GM12892 (cell line): ENCODE measurements at places on chromosomes 6 and 20.

- peak; percentile 42 for DNase-seq
These were observed 652 bp downstream of the BMP6 start for GRCh38 chr6:7726416-7727085.

- no peak for DNase-seq
These were observed 107.0 kb downstream of the SYNDIG1 start for GRCh38 chr20:24576447-24576846.

DNA sequence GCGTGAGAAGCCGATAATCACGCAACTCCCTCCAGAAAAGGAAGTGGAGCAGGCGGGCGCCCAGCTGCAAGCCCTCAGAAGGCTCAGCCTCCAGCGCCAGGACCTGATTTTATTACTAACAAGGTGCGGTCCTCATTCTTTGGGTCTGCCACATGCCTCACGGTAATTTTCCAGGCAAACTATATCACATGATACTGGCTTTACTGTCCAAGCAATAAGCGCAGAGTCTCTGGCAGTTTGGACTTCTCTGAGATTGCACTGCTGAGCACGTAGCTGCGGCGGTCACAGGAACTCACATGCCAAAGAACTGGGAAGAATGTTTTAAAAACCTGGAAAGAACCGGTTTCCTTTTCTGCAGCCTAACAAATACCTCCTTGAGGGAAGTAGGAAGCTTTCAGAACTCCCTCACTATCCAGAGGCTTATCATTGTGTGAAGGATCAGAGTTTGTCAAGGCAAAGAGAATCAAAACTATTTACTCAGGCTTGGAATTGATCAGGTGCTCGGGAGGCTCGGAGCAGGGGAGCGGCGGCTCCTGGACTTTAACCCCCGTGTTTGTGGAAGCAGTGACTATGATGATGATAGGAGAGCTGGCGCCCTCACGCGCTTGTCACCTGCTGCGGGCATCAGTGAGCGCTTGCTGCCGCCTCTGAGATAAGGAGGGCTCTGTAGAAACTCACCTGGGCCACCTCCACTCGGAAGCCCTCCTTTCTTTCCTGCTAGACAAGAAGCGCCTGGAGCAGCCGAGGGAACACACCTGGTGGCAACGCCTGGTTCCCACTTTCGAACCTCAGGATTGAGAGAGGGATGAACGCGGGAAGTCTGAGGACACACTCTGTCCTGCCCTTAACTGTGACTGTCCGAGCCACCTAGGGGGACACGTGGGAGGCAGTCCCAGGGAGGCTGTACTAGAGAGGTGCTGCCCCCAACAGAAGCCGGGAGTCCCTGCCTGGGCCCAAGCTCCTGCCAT is 27.2 kb upstream of the SYNJ2 start:
- no peak for DNase-seq

DNA sequence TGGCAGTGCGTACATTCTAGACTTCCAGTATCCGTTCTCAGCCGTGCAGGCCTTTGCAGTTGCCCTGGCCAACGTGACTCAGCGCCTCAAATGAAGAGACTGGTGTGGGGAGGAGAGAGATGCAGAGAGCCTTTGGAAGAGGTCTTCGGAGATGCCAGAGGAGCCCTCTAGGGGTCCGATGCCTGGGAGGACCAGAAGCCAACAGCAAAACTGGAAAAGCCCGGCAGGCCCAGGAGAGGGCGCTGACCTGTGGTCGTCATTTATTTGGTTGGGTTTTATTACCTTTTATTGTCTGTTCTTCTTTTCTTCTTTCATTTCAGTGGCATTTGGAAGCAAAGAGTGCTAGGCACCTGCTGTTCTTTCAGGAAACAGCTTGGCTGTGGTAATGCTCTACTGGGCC is 53.3 kb upstream of the TMEM181 start:
- no peak for DNase-seq

DNA sequence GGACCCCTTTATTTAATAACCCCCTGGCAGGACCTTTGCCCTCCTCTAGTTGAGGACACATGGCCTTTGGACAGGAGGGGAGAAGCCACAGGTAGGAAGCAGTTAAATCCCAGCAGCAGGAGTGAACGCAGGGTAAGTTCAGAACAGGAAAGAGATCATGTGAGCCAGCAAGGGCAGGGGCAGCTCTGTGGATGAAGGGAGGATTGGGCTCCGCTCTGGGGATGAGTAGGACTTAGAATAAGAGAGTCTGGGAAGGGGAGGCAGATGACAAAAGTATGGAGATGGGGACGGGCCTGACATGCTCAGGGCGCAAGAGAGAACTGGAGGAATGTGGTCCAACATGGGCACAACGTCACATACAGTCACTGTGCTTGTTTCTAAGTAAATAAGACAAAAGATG is 89.0 kb downstream of the NDUFAF5 start:
- no peak for DNase-seq

DNA sequence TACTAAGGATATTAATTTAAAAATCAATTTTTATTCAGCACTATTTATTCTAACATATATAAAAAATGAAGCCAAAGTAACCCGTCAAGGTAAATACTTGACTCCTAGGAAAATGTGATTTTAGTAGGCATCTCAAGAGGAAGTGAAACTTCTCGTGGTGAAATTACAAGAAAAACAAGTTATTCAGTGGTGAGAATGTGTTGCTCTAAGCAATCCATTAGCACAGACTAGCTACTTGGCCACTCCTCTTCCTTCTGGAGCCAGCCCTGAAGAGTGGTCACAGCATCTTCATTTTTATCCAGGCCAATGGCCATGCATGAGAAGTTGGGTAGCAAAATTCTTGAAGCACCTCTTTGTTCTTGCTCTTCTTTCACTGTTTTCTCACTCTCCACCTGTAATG is 40.4 kb upstream of the GFRAL start:
- DNase-seq: no peak

GRCh38 chr20:11059659-11060058 is 385.9 kb upstream of the JAG1 start:
- no peak for DNase-seq

DNA sequence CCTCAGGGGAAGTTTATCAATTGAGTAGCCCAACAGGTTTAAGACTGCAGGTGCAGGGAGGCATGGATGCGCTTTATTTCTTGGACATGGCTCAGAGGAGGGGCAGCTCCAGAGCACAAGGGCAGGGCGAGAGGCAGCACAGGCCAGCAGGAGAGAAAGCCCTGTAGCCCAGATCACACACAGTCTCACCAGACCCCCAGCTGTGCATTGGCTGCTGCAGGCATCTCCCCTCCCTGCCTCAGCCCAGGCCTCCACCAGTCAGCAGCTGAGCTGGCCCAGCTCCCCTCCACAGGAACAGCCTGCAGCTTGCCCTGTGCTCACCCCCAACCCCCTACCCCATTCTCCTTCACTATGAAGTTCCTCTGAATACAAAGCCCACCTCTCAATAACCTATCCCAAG is 24.7 kb downstream of the MRPL14 start:
- no peak for DNase-seq

GRCh38 chr6:168333039-168333438 is 13.5 kb upstream of the DACT2 start:
- DNase-seq: no peak
